Epithelial cell of proximal tubule (primary cell): ENCODE measurements at places on chromosomes 3 and 15.
A peak's percentile ranks its signal among the peaks of the same experiment; 100 is the strongest.

GRCh38 chr15:79434361-79434760, 2.2 kb downstream of the MINAR1 start:
- DNase-seq: no peak

DNA sequence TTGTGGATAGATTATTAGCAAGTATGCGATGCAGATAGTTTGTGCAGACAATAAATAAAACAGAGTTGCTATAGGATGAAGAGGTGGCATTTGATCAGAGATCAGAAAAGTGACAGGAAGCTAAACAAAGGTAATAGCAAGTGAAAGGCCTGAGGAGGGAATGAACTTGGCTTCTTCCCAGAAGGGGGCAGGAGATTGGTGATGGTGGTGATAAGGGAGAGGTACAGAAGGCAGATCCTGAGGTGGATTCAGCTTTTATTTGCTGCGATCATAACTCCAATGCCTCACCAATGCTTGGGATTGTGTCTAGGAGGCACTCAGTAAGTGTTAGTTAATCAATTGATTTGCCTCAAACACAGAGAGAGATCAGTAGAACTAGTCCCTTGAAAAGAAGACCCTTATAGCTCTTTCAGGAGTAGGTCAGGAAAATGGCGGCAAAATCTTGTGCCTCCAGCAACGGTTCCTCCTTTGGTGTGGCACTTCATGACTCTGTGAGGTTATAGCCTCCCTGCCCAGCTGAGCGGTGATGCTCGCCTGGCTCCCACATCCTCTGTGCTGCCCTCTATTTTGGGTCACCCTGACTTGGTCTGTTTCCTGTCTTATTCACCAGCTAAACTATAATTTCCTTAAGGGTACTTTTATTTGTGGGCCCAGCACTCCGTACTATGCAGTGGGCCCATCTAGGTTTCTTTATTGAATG, 37.5 kb downstream of the TGFBR2 start:
- no peak for DNase-seq

GRCh38 chr3:195916991-195917390, 8.6 kb upstream of the TNK2 start:
- no peak for DNase-seq

GRCh38 chr3:14347110-14347509, 55.3 kb upstream of the SLC6A6 start:
- DNase-seq: no peak

- DNase-seq: no peak
These were observed 74.8 kb downstream of the AQP9 start for GRCh38 chr15:58212909-58213526.

GRCh38 chr3:129463716-129464115, 23.7 kb downstream of the IFT122 start:
- DNase-seq: no peak

DNA sequence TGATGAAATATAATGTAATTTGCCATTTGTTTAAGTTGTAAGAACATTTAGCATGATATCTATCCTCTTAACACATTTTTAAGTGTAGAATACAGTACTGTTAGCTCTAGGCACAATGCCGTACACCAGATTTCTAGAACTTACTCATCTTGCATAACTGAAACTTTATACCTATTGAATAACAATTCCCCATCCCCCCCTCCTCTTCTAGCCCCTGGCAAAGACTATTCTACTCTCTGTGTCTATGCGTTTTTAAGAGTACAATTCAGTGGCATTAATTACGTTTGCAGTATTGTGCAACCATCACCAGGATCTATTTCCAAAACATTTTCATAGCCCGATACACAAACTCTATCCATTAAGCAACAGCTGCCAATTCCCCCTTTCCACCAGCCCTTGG, 261.7 kb downstream of the PLOD2 start:
- no peak for DNase-seq

DNA sequence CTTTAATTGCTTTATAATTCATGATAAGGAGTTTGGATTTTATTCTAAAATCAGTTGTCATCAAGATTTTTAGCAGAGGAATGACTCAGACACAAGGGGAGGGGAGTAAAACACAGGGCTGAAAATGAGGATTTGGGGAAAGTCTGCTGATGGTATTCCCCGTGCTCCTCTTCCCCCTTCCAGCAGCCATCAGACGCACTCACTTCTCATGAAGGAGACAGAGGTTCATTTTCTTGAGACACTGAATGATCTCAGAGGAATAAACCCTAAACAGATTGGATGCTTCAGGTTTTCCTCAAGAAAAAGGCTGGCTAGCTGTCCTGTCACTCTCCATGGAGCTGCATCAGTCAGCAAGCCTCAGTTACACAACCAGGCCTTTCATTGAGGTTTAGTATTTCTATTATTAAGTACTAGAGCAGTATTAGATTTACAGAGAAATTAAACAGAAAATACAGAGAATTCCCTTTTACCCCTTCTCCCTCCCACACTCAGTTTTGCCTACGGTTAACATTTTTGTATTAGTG, 166.4 kb downstream of the C3orf70 start:
- DNase-seq: no peak

DNA sequence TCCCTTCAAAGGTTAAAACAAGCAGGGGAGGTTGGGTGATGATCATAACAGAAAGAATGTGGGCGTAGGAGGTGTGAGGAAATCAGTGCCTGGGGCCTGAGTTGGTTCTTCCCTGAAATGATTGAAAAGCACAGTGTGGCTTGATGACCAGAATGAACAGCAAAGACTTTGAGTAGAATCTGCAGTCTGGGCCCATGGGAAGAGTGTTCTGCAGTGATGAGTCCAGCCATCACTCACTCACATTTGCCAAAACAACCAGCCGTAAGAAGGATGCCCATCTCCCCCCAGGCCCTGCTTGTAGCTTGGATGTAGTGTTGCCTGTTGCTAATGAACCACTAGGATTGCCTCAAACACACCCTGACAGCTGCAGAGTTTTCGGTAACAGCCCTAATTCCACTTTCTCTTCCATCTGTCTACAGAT, 67.9 kb downstream of the VGLL3 start:
- DNase-seq: peak; percentile 1

DNA sequence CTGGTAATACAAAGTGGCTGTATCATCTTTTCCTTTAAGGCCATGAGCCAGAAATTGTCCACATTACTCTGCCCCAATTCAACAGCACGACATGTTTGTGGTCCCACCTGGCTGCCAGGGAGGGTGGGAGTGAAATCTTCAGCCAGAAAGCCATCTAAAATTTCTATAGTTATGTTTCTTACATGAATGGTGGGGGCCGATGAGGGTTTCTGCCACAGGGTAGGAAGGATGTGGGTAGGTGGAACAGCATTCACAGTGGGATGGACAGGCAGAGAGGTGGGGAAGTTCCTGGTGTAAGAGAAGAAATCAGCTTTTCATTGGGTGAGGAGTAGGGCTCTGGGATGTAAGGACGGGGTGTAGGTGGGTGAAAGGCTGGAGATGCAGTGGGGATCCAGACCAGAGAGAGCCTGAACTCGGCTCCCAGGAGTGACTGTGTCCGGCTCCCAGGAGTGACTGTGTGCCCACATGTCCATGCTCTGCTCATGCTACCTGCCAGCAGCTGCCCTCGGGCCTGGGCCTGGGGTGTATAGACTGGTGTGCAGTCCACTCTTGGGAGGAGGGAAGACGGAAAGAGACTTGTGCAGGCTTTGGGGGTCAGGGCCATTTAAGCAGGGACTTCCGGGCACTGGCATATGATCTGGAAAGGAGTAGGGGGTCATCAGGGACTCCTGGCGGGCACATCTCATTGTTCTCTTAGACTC, 3.8 kb upstream of the FBLN2 start:
- no peak for DNase-seq

- DNase-seq: no peak
These were observed 509.2 kb upstream of the GRM7 start for GRCh38 chr3:6351752-6352151.

DNA sequence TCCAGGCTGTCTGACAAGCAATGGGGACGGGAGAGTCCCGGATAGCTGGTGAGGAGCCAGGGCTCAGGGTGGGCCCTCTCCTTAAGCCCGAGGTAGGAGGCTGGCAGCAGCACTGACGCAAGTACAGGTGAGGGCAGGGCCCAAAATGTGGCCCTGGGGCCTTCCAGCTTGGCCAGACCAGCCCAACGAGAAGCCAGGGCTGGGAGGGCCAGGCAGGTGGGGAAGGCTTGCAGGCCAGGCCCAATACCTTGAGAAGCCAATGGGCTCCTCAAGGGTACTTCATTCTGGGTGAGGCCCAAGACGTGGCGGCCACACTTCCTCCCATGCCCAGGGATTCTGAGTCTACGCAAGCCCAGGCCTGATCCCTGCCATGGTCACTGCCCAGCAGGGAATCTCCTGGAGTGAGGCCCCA, 37.2 kb downstream of the AMOTL2 start:
- no peak for DNase-seq

DNA sequence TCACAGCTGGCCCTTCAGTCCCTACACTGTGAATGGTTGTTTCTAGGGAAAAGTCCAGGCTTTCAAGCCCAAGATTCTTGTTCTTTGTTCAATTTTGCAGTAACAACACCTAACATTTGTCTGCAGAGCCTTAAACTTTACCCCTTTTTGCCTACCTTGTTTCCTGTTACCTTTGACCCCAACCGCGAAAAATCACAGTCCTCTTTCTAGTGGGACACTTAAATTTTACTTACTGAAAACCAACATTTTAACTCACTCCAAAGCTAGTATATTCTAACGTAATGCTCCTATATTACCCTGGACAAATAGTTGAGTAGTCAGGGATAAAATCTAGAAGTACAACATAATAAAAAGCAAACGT, 649 bp upstream of the PIK3CB start:
- no peak for DNase-seq

DNA sequence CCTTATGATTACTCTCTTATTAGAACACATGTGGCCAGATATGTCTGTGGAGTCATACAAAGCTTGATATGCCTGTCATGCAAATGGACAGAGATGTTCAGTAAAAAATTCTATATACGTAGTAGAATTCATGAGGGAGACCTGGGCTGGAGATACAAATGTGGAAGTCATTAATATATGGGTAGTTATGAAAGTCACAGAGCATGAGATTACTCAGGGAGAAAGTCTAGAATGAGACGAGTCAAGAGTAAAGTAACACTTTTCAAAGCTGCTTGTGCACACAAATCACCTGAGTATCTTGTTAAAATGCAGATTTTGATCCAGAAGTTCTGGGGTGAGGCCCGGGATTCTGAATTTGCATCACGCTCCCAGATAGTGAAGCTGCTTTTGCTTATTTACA, 28.4 kb downstream of the OXSM start:
- DNase-seq: no peak

DNA sequence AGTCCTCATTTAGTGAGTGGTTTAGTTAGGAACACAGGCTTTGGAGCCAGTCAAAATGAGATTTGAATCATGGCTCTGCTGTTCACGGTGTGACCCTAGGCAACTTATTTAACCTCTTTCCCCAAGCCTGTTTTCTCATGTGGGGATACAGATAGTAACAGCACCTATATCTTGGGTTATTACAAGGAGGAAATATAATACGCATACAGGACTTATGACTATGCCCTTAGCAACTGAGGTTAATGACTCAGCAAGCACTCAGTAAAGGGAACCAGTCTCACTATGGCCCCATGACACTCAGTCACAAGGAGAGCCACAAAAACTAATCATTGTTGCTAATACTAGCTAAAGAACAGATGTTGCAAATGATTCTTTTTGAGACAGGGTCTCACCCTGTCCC, 45.9 kb downstream of the SUMF1 start:
- no peak for DNase-seq

GRCh38 chr3:134320749-134321148, 53.5 kb downstream of the AMOTL2 start:
- no peak for DNase-seq

GRCh38 chr15:27707257-27707656, 391.9 kb downstream of the OCA2 start:
- DNase-seq: no peak

DNA sequence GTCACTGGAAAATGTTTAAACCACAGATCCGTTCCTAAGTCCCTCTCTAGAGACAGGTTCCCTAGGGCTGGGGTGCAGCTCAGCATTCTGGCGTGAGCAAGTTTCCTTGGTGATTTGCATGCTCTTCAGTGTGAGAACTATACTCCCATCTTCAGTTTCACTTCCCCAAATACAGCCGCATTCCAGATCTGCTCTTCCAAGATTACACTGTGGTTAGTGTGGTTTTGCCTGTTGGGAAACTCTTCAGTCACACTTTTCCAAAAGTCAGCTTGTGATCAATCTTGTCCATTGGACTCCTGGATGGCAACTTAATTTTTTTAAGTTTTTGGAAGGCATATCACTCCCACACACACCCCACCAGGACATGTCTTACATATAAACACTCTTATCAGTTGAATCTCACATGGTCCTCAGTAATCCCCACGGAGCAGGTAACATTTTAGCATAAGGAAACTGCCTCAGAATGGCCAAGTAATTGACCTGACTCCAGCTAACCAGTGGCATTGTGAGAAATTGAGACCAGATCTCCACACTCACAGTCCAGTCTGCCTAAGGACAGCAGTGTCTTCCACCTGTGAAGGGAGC, 33.5 kb upstream of the PTPN23 start:
- DNase-seq: no peak

DNA sequence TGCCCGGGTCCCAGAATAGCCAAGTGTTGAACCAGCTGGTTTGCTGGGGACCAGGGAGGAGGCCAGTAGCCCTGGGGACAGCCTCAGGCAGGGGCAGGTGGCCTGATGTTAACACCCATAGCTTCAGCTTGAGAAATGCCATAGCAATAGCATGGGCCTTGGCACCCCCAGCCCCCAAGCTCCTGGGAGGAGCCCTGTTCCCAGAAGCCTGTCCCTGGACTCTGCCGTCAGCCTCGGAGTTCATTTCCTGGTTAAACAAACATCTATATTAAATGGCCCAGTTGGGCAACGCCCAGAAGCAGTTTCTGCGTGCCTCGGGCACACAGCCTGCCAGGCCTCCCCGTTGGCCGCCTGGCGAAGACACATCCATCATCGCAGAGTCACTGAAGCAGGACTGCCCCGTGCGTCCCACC, 58.2 kb downstream of the FGD5 start:
- no peak for DNase-seq

DNA sequence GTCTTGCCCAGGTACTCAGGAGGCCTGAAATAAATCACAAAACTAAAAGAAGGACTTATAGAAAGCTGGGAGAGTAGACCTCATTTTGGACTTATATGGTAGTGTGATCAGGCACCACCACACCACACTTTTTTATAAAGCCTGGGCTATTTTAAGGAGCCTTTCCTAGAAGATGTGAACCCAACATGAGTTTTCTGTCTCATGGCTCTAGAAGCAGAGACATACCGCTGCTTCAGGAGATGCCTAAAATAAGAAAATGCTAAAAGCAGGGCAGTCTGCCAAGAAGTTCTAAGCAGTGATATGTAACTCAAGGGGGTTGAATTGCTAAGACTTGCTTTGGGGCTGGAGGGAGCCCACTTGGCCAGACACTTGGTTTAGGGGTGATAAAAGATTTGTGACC, 49.6 kb downstream of the SUMF1 start:
- DNase-seq: no peak

GRCh38 chr3:196604548-196604947, 34.9 kb upstream of the NRROS start:
- DNase-seq: no peak

GRCh38 chr15:63626955-63627354, 29.8 kb downstream of the FBXL22 start:
- DNase-seq: no peak

- DNase-seq: no peak
These were observed 37.0 kb downstream of the CORO2B start for GRCh38 chr15:68615811-68616210.
